ENCODE measurements at places on chromosomes 3 and 15.

- DNase-seq = no peak
These were observed 150.4 kb downstream of the LIPC start for GRCh38 chr15:58582160-58582559.

- DNase-seq = peak; percentile 23
These were observed 1042.3 kb downstream of the OTOL1 start for GRCh38 chr3:162538906-162539305.

GRCh38 chr3:98140531-98140930 lies 6.7 kb upstream of the OR5H14 start:
- DNase-seq = no peak

DNA sequence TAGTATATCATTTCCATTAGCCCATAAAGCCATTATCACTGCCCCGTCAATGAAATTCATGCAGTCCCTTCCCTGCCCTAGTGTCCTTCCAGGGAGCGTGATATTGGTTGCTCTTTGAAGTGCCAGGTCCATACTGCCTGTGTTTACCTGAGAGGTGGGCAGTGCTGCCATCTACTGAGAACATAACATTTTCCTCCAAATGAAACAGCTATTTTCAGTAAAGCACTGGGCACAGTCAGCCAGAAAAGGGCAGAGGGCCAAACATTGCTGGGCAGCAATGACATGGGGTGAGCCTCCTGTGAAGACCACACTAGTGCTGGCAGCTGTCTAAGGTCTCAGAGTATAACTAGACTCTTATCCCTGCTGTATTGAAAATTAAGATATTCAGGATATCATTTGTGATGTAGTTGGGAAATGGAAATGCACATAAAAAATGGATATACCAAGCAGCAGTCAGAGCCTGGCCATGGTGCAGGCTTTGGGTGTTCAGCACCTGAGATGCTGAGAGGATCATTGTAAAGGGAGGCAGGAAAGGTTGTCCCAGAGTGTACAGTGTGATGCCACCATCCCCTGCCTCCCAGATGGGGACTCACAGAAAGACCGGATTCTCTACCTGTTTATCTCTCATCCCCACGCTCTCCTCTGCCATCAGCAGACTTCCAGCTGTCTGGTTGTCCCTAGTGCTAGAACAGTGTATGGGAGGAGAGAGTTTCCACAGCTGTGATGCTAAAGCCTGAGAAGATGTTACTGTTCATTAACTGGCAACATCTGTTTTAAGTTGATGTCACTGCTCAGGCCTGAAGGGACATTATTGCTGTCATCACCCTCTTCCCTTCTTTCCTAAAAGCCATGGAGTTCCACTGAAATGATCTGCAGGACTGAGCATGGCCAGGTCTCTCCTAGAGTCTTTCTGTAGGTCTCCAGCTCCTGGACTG lies 108.8 kb downstream of the ARNT2 start:
- peak; percentile 53 for DNase-seq

DNA sequence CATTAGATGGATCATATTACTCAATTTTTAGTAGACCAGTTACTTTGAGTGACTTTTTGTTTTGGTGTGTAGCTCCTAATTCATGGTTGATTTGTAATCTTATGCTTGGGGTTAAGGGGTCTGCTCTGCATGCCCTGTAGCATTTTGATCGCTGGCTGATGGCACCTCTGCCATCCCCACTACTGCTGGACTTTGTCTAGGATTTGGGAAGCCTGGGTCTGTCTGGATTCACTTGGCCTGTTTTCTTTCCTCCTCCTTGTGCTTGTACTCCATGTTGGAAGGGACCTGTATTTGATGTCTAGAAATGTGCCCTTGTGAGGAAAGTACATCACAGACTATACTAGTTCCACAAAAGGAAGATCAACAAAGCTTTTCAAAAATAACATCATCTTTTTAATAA lies 154.1 kb downstream of the FNDC3B start:
- DNase-seq = no peak

- DNase-seq = peak; percentile 39
These were observed 364.0 kb upstream of the RBMS3 start for GRCh38 chr3:28916713-28917499.

DNA sequence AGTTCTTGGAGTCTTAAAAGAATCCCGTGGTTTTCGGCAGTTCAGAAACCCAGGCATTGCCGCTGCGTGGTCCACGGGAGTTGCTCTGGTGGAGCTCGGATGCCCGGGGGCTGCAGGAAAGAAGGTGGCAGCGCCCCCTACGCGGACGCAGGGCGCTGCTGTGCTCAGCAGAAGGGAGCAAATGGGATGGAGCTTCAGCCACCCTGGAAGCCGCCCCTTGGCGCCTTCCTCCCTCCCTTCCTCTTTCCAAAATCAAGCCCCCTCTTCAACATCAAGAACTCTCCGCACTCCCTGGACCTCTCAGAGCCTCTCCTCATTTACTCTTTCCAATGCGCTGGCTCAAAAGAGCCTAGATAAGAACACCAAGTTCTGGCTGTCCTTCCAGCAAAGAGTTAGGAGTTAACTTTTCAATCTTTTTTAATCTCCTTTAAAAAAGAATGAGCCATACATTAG lies 880 bp upstream of the CHRNA7 start:
- DNase-seq = peak; percentile 1

- no peak for DNase-seq
These were observed at the start of gene IQCF2 for GRCh38 chr3:51860703-51861665. Gene IQCF2, plus strand, starts transcription at chr3:51861615. Its CDS starts 52 bp downstream, at chr3:51861667.

DNA sequence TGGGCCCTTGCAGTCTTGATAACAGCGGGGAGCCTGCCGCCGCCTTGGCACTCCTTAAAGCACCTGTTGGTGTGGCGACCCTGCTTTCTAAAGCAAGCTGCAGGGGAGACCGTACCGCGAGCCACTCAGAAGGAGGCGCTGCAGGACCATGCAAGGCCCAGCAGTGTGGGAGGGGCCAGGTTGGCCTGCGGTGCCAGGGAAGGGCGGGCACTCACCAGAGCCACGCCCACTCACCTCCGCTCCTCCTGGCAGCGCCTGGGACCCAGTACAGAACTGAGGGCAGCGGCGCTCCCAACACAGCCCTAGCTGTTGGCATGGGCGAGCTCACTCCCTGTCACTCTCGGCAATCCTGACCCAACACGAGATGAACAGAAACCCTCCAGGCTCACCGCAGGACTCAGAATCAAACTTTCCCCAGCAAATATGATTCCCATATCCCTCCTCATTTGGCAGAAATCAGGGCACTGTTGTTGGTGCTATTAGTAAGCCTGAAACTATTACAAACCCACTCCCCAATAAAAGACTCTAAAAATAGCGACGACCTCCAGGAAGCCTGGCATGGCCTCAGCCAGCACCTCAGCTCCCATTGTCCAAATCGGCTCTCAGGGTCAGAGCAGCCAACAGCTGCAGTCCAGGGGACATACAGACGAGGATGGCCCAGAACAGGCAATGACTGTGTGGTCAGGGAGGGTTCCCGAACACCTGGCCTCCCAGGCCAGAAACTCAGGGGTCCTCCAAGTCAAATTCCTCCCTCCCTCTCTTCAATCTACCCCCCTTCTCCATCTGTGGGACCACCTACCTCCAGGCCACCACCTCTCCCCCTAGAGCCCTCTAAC lies 77.2 kb downstream of the TBC1D2B start:
- peak; percentile 68 for DNase-seq

GRCh38 chr15:33506781-33507296 lies 196.1 kb downstream of the RYR3 start:
- DNase-seq = peak; percentile 0

DNA sequence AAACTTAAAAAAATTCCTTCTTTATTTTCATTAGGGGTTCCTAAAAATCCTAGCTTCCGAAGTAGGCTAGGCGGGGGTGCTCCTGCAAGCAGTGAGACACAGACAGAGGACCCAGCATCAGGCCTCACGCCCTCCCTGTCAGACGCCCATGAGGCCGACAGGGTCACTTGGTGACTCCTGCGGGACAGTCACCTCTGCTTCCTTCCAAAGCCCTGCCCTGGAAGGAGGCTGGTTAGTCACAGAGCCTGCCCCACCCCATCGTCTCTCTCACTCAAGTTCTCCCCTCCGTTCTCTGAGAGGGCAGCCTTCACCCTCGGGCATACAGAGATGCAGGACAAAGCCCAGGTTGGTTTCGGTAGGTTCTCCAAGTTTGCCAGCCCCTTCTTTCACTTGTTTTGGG lies 38.6 kb downstream of the EHD4 start:
- DNase-seq = peak; percentile 68

DNA sequence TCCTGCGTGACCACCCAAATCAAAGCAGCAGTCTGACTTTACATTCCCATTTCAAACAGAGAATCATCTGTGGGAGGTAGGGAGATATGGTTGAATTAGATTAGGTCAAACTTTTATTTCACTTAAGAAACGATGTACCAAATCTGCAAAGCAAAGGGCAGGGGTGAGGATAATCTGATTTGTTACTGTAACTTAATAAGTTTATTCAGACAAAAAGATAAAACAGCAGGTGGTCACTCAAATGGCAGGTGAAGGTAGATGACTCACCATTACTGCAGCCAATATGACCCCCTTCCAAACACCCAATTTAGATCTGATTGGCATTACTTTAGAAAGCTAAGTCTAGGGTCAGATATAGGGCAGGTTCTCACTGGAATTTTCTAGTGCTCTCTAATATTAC lies 651.0 kb upstream of the NAALADL2 start:
- DNase-seq = no peak

DNA sequence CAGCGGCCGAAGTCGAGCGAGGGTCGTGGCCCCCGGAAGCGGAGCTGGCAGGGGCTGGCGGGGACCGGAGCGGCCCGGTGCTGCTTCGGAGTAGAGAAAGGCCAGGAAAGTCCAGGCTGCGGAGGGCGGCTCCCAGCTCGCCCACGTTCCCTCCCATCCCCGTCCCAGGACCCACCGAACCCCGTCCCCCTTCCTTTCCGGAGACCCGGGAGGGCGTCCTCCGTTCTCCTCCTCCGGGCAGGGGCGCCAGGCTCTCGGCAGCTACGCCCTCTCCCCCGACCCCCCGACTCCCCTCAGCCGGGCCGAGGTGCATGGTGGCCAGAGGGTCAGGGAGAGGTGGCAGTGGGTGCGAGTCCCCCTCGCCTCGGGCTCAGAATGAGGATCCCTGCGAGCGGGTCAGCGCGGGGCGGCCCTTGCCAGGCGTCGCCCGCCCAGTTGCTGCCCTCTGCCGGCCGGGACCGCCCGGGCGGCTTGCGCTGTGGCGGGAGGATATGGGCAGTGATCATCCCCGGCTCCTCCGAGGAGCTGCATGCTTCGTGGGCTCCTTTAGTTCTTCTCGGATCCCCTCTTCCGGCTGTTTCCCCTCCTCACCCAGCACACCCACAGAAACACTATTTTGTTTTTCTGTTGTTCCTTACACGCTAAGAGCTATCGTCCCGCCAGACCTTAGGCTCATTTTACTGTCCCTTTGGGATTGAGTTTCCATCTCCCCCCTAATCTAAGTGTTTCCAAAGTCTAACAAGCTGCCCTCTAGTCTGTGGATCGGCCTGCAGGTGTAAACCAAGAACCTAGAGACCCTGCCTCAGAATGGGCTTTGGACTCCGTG lies 744 bp upstream of the ALDH1A2 start:
- peak; percentile 81 for DNase-seq

DNA sequence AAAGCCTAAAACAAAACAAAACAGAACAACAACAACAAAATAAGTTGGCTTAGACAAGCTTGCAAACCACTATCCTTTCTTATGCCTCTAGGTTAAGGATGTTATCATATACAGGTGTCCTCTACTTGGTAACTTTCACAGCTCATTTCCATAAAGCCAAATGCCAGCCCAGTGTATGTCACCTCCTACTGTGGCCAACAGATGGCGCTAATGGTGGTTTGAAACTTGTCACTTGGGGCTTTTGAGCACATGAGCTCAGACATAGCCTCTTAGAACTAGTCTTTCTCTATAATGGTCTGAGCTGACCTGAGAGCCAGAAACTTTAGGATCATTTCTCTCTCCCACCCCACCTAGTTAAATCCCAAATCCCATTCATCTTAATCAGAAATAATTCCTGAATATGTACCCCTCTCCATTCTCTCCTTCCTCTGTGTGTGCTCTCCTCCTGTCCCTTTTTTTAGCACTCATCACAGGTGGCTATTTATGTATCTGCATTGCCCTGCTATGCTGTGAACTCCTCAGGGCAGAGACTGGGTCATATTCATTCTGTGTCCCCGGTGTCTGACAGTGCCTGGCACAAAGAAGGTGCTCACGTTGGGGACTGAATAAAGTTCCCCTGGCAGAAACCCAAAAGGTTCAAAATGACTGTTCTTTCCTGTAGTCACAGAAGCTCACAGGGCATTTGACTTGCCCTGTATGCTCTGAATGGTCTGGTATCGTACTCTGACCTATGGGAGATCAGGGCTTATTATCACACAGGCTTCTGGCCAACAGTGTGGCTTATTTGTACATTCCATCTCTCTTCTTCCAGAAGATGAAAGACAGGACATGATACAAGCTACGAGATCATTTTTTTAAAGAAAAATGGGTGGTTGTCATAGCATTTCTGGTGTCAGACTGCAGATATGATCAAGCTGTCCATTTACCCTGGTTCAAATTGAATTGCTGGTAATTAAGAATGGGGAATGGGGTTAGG lies 319.3 kb upstream of the AZI2 start:
- peak; percentile 72 for DNase-seq

GRCh38 chr3:56886314-56886713 lies 84.6 kb upstream of the ARHGEF3 start:
- DNase-seq = no peak

GRCh38 chr15:43527016-43527801 lies 9.8 kb downstream of the MAP1A start:
- no peak for DNase-seq

GRCh38 chr15:59522988-59523461 lies 85.0 kb downstream of the FAM81A start:
- DNase-seq = no peak

DNA sequence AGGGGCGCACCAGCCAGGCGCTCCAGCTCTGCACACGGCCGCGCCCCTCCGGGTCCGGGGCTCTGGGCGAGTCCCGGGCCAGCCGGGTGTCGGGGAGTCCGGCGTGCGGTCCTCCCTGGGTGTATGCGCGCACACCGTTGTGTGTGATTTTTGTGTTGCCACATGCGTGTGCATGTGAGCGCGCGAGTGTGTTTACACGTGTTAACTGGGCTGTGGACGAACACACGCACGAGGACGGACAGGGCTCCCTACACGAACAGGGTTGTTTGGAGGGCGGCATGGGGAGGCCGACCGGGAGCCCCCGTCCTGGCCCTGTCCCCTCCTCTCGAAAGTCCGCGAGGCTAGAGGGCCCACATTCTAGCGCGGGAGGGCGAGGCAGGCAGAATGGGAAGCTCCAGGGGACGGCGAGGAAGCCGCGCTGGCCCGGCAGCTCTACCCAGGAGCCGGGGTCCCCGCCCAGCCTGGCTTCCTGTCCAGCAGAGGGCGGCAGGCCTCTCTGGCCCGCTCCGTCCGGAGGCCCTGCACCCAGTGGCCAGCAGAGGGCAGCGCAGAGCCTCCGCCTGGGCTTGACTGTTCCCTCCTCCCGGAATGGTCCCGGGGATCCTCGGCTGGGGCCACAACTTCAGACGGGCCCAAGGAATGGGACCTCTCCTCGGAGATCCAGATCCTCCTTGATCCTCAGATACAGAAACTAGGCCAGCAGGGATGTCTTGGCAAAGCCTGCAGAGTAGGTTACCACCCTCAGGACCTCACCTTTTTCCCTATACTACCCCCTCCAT lies 611 bp upstream of the LINGO1 start:
- DNase-seq = peak; percentile 92

GRCh38 chr3:103991461-103992115 lies 1375.1 kb upstream of the ALCAM start:
- no peak for DNase-seq
